CD4-positive, alpha-beta T cell treated with Interleukin-17A for 1 hour (primary cell): ENCODE measurements at places on chromosomes 11 and 22.

- DNase-seq, result no peak
Observed at GRCh38 chr22:25569361-25569760, 4.9 kb downstream of the GRK3 start.

GRCh38 chr11:126963603-126964363, 36.8 kb downstream of the KIRREL3 start:
- no peak for DNase-seq

DNA sequence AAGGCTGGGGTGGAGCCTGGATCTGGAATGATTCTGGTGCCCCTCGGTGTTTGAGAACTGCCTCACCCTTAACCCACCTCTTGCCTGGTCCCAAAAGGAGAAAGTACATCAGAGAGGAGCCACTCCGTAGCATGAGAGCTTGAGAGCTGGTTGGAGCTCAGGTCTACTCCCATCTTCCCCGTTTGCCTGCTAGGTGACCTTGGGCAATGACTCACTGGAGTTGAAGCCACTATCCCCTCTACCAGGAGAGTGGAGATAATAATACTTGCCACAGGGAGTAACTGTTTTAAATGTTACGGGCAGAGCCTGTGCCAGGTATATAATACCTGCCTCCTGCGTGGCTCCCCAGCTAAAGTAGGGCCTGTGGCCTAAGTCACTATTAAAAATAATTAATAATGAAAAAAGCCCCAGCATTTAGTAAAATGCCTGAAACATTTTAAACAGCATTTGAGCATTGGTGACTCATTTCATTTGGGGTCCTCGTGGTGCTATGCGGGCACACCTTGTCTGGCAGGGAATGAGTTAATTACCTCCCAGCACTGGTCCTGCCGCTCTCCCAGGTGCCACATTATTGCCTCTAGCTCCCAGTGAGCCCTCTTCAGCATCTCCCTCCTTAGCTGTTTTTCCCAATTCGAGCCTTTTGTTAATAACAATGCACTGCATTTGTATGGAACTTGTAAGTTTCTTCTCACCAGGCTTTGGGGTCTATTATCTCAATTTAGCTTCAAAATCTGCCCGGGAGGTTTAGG, 22.5 kb downstream of the CYTH4 start:
- DNase-seq, result no peak

DNA sequence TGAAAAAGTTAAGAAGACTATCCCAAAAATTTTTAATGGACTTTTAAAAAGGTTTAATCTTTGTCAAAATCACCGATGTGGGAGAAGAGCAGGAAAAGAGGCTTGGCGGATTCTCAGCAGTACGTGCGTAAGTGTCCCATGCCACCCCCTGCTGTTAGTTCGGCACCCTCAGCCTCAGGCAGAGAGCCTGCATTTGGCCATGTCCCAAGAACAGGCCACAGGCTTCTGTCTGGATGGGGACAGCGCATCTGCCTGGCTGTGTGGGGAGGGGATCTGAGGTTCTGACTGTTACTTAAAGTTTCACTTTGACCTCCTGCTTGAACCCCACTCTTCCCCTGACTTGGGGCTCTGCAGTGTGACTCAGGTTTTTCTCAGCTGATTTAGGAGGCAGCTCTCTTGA, 35.3 kb downstream of the EXT2 start:
- no peak for DNase-seq

- DNase-seq, result no peak
Observed at GRCh38 chr11:57466680-57467079, 6.4 kb downstream of the RTN4RL2 start.

DNA sequence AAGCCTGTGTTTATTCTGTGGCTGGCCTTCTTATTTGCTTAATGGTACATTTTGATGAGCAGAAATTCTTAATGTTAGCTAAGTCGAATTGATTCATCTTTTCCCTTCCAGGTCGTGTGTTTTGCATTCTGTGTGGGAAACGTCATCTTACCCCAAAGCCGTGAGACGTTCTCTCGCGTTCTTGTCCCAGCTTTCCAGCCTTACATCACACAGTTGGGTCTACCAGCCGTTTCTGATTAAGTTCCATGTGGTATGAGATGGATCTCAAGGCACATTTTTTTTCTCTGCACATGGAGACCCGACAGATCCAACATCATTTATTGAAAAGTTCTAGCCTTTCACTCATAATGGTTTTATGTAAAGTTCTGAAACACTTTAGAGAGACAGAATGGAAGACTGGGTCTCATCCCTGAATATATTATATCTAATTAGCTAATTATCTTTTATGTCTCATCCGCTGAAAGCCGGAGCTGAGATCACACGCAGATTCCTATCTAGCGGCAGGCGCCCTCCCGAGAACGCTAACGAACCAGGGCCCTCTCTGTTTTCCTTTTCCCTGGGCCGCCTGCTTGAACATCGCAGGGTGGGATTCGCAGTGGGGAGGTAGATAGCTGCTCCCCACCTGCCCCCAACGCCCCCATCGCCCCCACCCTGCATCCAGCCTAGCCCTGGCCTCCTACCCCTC, 1162.2 kb downstream of the BRD1 start:
- no peak for DNase-seq

DNA sequence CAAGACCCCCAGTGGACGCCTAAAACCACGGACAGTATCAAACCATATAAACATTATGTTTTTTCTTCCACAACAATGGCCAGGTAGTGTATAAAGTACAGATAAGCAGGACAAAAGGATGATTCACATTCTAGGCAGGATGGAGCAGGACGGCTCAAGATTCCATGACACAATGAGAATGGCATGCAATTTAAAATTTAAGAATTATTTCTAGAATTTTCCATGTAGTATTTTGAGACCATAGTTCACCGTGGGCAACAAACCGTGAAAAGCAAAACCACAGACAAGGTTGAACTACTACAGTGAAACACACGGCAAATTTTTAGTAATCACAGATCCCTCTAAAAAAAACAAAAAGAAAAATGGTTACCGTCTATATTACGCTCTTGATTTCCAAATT, 7.5 kb downstream of the NARS2 start:
- no peak for DNase-seq

- peak; percentile 21 for DNase-seq
Observed at GRCh38 chr22:19291218-19291579, 320 bp downstream of the CLTCL1 start.

DNA sequence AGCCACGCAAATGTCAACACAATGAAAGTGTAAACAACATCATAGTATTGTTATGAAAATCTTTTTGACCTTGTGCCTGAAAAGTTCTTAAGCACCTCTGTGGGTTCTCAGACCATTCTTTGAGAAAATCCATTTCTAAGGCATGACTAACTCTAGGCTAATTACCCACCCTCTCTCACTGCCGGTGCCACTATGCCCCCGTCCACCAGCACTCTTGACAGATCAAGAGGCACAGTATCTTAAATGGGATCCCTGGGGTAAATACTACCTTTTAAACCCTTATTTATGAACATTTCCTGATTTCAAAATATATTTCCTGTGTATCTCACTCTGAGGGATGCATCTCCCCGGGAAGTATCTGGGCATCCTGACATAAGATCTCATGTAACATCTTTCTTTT, 607.5 kb downstream of the METTL15 start:
- DNase-seq, result no peak
